ENCODE measurements at places on chromosomes 2 and 18.

DNA sequence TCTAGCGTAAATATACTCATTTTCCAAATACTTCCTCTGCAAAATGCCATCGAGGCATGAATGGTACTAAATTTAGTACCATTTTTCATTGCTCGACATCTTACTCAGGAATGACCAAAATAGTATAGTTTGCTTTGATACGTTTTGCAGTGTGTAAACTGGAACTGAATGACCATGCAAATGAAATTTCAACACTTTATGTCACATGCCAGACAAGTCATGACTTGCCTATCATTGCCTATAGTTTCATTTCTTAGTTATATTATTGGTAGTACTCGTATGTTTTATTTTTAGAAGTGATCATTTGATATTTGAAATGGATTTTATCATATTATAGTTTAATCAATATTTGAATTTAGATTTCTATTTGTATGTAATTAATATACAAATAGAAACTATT is 9.1 kb downstream of the MSTN start:
- DNase-seq: no peak

- no peak for DNase-seq
Measured at GRCh38 chr18:56831988-56832387, 180.8 kb downstream of the WDR7 start.

GRCh38 chr2:14520385-14520945 is 112.1 kb upstream of the LRATD1 start:
- DNase-seq: no peak

GRCh38 chr18:22102953-22103646 is 66.3 kb upstream of the GATA6 start:
- DNase-seq: no peak

DNA sequence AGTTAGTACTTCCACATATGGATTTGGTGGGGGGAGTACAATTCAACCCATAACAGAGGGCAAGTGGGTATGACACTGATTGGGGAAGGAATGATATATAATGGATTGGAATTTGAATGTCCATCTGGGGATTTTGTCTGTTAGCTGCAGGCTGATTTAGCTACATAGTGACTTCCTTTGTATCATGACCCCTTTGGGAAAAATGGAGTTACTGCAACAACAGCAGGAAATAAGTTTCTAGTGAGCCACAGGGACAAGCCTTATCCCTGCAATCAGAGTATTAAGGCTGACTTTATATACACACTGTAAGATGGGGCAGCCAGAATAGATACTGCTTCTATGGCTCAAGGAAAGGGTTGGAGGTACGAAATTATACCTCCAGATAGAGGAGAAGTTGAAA is 404.4 kb upstream of the MEIS1 start:
- DNase-seq: no peak

DNA sequence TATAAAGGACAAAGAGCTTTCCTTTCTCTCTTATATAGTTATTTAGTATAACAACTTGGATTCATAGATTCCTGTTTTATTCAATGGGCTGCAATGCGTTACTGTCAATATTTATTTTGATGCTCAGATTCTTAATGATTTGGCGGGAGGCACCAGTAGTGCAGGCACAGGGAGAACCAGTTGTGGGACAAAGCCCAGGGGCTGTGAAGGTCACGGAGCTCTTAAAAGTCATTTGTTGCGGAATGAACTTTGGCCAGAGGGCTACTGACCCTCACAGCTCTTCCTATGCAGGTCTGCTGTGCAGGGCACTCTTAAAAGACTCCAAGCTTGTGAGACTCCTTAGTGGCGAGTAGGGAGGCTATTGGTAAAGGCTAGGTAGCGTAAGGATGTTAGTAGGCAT is 34.0 kb downstream of the BCL2L11 start:
- no peak for DNase-seq

DNA sequence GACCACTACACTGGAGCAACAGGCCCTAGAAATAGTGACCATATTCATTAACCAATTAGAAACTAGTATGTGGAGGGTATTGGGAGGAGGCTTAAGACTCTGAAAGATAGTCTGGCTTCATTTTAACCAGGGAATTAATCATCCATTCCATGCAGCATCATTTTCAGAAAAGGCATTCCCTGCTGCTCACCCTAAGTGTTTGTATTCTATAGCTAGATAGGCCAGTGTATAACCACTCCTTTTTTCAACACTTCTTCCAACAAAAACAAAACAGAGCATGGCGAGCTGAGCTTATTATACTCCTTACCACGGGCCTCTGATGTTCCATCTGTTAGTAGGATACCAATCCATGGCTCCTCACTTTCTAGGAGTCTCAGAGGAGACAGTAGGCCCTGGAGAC is 112.0 kb upstream of the PKDCC start:
- no peak for DNase-seq

DNA sequence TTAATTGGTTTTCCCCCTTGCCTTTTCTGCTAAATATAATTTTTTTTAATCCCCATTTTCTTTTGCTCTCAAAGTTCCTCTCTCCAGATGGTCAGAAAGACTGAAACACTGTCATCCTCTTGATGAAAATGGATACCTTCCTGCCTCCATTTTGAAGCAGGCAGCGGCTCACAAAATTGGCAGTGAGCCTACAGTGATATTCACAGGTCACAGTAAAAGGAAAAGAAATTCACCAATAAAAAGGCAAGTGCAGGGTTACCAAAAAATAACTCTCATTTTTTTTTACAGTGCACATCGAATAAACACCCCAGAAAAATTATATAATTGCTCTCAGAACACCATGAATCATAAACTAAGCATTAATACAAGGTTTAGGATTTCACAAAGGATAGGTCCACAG is 307.5 kb downstream of the TCF4 start:
- no peak for DNase-seq

DNA sequence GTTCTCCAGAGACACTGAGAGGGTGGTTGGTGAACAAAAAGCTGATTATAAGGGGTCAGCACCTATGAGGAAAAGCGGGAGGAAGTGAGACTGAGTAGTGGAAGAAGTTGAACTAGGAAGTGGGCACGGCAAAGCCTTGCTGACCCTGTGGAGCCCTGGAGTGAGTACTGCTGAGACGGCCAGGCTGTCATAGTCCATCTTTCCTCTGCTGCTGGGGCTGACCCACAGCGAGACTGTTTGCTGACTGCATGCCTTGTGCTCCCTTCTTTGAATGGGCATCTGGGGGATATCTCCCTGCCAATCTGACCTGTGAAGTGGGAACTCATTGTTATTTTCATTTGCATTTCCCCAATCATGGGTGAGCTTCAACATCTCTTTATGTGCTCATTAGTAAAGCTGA is 92.4 kb upstream of the LDAH start:
- DNase-seq: no peak

- DNase-seq: no peak
Measured at GRCh38 chr18:21489919-21490495, 110.5 kb downstream of the ESCO1 start.

DNA sequence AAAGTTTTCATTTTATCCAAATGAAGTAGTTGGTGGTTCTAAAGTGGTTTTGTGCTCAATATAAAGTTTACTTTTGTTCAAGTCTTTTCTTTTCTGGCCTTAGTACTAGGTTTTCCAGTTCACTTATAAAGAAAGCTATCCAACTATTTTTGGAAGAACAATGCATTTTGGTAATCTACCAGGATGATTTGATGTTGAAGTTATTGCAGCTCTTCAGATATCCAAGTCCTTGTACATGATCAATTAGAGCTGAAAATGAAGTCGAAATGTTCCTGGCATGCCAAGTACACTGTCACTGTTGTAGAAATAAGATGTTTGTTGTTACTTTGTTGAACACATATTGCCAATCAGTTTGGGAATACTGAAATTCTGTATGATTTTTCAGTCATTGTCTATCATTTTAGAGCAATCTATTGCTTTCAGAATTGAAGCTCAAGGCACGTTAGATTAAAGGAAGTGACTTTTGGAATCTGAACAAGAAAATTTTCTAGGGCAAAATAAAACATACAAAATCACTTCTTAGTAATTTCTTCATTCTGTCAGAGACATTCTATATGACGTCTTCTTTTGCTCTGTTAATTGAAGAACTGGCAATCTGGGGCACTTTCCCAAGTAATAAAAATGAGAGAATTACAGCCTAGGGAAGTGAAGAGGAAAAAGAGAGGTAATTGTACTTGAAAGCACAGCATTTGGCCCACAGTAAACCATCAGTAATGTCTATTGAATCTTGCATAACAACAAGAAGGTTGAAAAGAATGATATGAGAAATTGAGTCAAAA is 232.3 kb downstream of the MREG start:
- DNase-seq: no peak

- DNase-seq: no peak
Measured at GRCh38 chr18:12011199-12011956, 30.1 kb downstream of the IMPA2 start.

- no peak for DNase-seq
Measured at GRCh38 chr2:31390324-31390723, 24.2 kb downstream of the XDH start.

- no peak for DNase-seq
Measured at GRCh38 chr2:9883897-9884296, 40.6 kb downstream of the TAF1B start.

DNA sequence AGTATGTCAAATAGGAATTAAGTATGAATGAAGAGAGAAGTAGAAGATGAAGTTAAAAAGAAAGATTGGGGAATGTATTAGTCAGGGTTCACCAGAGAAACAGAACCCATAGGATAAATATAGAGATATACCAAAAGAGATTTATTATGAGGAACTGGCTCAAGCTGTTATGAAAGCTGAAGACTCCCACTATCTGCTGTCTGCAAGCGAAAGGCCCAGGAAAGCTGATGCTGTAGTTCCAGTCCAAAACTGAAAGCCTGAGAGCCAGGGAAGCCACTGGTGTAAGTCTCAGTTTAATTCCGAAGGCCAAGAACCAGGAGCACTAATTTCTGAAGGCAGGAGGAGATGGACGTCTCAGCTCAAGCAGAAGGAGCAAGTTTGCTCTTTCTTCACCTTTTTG is 200.9 kb upstream of the FN1 start:
- DNase-seq: no peak

GRCh38 chr2:241666627-241667400 is 19.8 kb downstream of the DTYMK start:
- no peak for DNase-seq

DNA sequence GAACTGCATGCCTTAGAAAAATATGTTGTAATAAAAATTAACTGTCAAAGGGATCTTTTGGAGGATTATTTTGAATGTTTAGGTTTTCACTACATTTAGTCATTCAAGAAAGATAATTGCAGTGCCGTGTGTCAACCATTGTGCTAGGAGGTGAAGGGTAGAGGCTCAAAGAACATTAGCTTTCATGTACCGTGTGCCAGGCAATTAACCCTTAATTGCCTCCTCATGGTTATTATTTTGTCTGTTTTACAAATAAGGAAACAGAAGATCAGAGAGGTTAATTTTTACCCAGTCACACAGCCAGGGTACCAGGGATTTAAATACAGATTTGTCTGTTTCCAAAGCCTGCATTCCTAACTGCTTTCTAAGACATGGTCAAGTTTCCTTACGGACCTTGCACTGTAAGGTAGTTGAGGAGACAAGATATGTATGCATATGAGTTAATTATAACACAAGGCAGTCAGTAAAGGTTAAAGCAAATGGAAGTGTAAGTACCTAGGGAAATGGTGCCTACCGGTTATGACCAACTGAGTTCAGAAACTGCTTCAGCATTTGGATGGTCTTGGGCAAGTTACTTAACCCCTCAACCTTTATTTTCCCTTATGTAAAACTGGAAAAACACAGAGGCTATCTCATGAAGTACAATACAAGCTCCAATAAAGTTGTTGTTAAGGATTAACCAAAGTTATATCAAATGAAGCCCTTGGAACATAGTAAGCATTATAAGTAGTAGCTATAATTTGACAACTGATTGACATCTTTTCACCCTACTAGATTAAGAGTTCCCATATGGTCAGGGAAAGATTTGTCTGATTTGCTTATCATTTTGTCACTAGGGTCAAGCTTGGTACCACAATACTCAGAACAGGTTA is 434.9 kb downstream of the MBD2 start:
- DNase-seq: no peak

DNA sequence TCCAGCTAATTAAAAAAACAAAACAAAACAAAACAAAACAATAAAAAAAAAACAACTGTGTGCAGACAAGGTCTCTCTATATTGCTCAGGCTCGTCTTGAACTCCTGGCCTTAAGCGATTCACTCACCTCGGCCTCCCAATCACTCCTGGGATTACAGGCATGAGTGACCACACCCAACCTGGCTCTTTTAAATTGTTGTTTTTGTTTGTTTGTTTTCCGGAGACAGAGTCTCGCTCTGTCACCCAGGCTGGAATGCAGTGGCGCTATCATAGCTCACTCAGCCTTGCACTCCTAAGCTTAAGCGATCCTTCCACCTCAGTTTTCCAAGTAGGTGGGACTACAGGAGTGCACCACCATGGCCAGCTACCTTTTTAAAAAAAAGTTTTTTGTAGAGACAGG is 201.6 kb downstream of the EN1 start:
- DNase-seq: no peak

GRCh38 chr2:105455488-105456003 is 56.7 kb upstream of the FHL2 start:
- no peak for DNase-seq

- no peak for DNase-seq
Measured at GRCh38 chr2:148305476-148305875, 284.6 kb downstream of the MBD5 start.

DNA sequence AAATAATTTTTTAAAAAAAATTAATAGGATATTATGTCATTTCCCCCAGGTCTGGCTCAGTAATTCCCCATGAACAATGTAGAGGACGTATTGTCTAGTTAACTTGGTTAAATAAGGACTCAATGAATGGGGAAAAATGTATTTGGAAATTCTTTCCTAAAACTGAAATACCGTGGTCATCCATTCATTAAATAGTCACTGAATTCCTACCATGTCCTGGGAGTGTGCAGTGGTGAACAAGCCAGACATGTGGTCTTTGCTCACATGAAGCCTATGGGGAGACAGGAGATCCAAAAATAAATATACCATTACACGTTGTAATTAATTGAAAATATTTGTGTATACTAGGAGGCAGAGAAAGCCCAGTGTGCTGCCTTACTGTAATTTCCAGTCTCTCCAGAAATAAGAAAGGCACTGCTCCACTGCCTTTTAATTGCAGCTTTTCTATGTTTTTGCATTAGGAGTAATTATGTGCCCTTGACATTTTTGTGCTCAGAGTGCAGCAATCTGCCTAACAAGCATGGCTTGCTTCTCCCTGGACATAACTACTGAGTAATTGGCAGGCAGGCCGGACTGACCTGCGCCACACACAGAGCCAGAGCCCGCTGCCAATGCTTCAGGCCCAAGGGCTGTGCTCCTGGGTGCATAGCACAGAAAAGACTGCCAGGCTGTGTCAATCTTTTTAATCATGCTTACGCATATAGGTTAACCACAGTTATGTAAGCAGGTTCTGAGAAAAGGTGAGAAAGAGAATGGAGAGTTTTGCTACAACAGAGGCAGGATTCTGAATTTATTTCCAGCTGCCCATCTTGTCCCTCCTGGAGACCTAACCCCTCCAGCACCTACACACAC is 22.2 kb upstream of the TTC39C start:
- no peak for DNase-seq

- no peak for DNase-seq
Measured at GRCh38 chr2:23118313-23118712, 266.7 kb upstream of the KLHL29 start.

- DNase-seq: no peak
Measured at GRCh38 chr2:162148956-162149355, 3.1 kb downstream of the GCG start.

- no peak for DNase-seq
Measured at GRCh38 chr2:61535449-61535848, 2.7 kb downstream of the XPO1 start.

- no peak for DNase-seq
Measured at GRCh38 chr18:37260367-37261093, 305.1 kb downstream of the CELF4 start.

GRCh38 chr2:218981881-218982585 is 3.0 kb downstream of the FEV start:
- DNase-seq: no peak

- no peak for DNase-seq
Measured at GRCh38 chr2:105373344-105373781, 25.5 kb downstream of the FHL2 start.

All from AML-193 (cell line).